ENCODE measurements at places on chromosomes 5 and 9.

DNA sequence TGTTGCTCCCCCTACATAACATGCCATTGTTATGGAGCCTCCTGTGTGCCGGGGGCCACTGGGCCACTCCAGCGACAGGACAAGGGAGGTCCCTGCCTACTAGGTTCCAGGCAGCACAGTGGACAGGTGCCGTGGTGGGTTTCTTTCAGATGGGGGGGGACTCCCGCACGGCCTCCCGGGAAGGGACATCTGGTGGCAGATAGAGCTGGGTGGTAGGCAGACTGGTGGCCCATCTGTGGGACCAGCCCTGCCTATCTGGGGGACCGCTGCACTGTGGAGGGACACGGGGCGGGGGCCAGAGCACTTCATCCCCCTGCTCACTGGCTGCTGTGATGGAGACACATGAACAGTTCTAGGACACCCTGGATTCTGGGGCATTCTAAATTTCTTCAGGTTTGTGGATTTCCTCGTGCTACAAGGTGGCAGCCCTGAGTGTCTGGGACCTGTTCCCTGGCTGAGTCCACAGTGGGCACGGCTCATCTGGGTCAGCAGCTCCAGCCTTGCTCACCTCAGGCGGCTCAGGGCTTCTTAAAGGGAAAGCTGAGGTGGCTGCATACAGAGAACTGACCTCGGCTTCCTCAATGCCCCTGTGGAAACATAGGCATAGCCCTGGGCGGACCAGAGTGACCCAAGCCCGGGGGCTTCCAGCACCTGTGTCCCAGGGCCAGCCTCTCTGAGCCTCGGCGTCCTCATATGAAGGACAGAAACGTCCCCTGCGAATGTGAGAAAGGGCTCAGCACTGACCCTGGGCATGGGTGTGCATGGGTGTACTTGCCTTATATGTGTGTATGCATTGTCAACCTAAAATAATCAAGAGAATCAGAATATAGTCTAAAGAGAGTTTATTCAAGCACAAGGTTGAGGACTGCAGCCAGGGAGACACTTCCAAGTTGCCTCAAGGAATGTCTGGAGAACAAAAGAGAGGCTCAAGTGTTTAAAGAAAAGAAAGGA is 22.5 kb downstream of the FGD3 start:
- DNase-seq = no peak

- no peak for DNase-seq
Observed at GRCh38 chr5:31273161-31273560, 79.7 kb downstream of the CDH6 start.

GRCh38 chr9:131594906-131595665 is 49.8 kb downstream of the PRRT1B start:
- DNase-seq = no peak

DNA sequence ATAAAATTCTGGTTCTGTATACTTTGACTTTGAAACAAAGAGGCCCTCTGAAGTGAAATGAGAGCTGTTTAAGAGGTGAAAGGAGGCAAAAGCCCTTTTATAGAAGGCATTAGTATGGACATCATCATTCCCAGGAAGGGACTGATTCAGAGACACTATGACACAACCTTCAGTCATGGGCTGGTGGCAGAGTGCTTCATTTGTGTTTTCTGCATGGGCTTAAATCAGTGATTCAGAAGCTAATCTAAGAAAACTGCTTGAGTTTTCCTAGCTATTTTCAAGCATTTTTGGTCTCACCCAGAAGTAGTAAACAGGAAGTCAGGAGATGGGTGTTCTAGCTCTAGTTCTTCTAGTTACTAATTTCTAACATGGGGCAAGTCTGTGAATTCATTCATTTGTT is 288.9 kb downstream of the TRPM3 start:
- DNase-seq = no peak

DNA sequence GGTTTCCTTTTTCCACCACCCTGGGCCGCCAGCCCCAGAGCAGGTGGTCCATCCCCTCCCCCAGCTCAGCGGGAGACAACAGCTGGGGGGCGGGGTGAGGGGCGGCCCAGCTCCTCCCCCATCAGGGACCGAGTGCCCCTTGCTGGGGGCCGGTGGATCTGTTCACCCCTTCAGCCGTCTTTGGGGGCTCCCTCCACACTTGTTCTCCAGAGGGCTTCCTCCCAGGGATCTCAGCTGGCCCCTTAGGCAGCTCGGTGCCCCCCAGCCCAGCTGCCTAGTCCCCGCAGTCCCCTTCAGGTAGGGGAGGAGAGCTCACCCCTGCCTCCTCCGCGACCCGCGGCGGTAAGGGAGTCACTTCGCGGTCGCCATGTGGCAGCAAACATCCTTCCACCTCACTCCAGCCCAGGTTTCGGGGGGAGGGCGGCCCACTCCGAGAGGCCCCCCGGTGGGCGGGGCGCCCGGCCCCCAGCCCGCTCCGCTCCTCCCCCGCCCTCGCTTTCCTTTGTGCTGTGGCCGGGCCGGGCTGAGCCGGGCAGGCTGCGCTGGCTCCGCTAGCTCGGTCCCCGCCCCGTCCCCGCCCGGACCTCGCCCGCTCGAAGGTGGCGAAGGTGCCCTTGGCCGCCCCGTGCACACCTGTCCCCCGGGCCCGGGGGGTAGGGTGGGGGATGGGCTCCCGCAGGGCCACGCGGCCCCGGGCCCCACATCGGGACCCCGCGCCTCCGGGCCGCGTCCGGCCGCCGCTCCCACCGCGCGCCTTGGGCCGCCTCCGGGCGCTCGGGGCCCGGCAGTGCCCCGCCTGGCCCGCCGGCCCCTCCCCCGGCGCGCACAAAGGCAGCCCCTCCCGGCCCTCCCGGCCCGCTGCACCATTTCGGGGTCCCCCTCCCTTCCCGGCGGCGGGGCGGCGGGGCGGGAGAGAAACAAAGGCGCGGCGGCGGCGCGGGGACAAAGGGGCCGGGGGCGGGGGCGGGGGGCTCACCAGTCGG is 683 bp downstream of the DBN1 start:
- DNase-seq = peak; percentile 45

DNA sequence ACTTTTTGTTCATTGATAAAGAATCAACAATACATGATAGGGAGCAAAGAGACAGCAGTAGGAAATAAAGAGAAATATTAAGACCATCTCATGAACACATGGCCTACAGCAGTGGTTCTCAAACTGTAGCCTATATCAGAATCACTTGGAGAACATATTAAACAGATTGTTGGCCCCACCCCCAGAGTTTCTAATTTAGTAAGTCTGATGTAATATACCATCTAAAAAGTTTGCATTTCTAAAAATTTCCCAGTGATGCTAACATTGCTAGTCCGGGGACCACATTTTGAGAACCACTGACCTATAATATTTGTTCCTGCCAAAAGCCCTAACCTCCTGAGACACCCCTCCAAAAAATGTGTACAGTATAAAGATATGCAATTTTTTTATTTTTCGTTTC is 306.2 kb upstream of the NREP start:
- DNase-seq = no peak

GRCh38 chr5:17398431-17398830 is 99.6 kb upstream of the TAF11L2 start:
- no peak for DNase-seq

DNA sequence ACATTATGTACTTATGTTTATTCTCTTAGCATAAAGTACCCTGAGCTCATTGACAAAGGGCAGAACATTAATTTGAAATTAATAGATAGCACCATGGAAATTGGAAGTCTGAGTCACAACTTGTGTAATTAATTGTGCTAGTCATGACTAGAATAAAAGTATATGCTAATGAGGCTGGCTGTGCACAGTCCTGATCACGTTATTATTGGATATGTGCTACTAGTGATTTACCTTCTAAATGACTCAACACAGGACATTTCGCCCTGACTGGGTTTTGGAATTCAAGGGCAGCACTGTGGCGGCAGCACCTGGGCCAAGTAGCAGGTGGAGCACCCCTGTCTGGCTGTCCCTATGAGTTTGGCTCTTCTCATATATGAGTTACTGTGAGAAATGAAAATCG is 341.8 kb downstream of the ICE1 start:
- DNase-seq = no peak

- no peak for DNase-seq
Observed at GRCh38 chr9:89871871-89872331, 267.1 kb downstream of the GADD45G start.

DNA sequence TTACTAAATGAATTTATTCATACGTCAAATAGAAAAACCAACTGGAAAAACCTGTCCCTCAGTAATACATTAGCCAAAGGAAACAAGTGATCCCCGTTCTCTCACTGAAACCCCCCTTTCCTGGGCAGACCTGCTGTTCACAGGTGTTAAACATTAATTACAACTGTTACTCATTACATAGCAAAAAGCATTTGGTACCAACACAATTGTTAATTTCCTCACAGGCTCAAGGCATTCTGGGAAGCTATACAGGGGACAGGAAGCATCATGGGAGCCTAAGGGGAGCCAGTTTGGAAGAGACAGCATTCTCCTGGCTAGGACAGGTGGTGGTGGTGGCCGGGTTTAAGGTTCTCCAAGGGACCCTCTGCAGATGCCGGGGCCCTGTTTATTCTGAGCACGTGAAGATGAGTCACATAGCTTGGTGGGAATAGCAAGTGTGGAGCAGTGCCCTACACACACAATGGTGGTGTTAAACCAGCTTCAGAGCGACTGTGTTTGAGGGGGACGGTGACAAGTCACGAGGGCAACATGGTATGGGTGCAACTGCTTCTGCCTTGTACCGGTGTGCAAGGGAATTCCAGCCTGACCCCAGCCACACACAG is 62.6 kb upstream of the SLC25A51 start:
- no peak for DNase-seq

GRCh38 chr9:33222031-33222430 is 17.9 kb upstream of the SPINK4 start:
- DNase-seq = no peak

- DNase-seq = peak; percentile 39
Observed at GRCh38 chr5:134177369-134178095, 782 bp upstream of the SKP1 start.

- DNase-seq = no peak
Observed at GRCh38 chr5:159448-160172, 31.7 kb upstream of the LRRC14B start.

GRCh38 chr9:36901528-36901927 is 132.5 kb downstream of the PAX5 start:
- no peak for DNase-seq

DNA sequence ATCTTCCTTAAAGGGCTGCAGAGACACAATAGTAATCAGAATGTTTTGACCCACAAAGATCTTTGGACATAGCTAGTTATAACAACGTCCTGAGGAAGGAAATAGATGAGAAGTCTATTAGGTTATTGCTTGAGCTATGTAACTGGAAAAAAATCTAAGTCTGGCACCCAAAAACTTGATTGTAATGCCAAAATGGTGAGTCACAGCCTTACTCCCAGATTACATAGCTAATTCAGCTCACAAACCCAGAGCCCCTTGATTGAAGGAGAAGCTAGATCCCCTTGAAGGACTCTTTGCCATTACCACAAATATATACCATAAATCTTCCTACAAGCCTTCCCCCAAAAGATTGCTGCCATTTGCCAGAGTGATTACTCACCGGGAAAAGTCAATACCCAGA is 341.8 kb upstream of the KIF2A start:
- no peak for DNase-seq

- DNase-seq = no peak
Observed at GRCh38 chr5:115573133-115573532, 28.6 kb upstream of the FEM1C start.

DNA sequence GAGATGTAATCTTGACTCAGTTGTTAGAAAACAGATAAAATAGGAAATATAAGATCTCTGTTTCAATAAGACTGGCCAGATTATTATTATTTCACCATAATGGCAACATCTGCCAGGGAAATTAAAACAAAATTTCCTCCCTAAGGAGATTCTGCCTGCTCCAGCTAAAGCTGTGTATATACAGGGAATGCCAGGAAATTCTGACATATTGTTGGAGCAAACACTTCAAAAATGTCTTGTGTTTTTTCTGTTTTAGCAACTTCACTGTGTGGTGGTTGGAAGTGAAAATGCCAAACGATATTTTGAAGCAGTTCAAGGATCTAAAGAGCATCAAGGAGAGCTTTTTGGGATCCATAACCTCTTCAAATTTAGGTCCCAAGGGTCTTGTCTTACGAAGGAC is 90.8 kb downstream of the ERCC6L2 start:
- no peak for DNase-seq

- DNase-seq = no peak
Observed at GRCh38 chr9:20980832-20981455, 50.5 kb downstream of the HACD4 start.

DNA sequence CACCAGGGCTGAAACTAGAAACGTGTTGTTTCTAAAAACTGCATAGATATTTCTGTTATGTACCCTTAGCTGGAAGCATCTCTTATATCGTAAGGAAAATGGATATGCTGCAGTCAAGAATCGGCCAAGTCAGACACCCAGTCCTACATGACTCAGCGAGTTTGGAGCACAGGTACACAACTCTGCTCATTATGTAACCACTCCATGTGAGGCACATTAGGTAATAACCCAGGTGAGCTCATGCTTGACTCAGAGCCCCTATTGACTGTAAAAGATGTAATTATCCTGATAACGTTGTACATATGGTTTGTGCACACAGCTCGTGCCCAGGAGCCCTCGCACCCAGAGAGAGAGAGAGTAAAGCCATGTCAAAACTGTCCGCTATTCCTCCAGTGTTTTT is 593.7 kb upstream of the ACO1 start:
- peak; percentile 19 for DNase-seq

- peak; percentile 37 for DNase-seq
Observed at GRCh38 chr5:88667496-88668201, 215.3 kb downstream of the MEF2C start.

GRCh38 chr5:123722451-123722850 is 210.5 kb downstream of the CSNK1G3 start:
- DNase-seq = peak; percentile 36

DNA sequence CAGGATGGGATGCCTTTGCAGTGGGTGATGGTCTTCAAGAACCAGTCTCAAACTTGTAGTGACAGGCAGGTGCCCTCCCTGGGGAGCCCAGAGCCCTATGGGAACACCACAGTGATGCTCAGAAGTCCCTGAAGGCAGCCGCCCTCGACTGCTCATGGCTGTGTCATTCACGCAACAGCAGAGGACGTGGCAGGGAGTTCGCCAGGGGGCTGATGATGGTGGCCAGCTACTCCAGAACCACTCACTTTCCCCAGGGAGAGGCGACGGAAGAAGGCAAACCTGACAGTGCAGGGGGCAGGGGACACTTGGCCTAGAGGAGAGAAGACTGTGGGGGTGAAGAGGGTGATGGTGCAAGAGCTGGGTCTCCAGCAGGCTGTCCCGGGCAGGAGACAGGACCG is 4.0 kb downstream of the IL13 start:
- DNase-seq = no peak

GRCh38 chr5:32598260-32598937 is 13.0 kb downstream of the SUB1 start:
- DNase-seq = no peak
